Tongue (tissue), 3 donors: ENCODE measurements at places on chromosomes 2 and 18. TPM values are rescaled to one million over a fixed set of nuclear protein-coding genes. Genes with fewer than 3 reads are reported as not detected.
A peak's percentile ranks its signal among the peaks of the same experiment; 100 is the strongest.

DNA sequence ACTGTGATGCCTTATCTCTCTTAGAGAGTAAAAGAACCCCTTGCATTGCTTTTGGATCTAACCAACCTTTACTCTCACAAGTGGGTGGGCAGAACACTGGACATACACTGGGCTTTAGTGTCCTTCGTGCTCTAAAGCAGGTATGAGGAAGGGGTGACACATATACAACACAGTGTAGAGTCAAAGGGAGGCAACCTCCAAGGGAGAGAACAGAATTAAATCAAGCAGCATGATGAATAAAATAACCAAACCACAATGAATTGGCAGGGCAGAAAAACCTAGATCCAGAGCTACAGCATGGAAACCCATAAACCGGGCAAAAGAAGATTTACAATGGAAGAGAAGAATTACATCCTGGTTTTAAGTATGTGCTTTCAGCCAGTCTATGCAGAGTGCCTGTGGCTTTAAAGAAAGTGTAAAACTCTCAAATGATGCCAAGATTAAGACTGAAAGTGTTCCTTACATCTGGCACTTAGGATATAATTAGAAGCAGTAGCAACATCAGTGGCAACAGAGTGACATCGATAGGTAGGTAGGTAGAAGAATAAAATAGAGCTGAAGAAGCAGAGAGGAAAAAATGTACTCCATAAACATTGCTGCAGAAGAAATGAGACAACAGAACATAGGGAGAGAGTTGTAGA, 191.7 kb upstream of the ZC3H15 start:
- DNase-seq, result no peak

GRCh38 chr2:73528688-73529087, 113.5 kb downstream of the NAT8 start:
- DNase-seq, result no peak

- no peak for DNase-seq
These were observed 33.8 kb downstream of the SDC1 start for GRCh38 chr2:20190876-20191713.

LONRF2 gene
- 5.1 TPM for total RNA-seq

DNA sequence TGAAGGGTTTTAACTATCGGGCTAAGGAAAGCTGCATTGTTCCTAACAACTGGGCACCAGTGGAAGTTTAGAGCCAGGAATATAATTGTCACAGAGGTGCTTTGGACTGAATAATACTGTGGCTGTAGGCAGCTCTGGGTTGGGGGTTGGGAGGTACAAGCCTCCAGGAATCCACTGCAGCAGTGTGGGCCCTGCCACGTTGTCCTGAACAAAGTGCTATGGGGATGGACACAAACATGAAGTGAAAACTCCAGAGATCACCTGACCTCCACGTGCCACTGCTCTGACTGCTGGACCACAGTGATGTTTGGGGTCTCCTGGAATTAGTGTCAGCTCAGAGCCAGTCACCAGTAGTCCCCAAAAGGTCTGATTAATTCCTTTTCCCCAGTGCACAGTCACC, 110.9 kb downstream of the BCL2 start:
- no peak for DNase-seq

DNA sequence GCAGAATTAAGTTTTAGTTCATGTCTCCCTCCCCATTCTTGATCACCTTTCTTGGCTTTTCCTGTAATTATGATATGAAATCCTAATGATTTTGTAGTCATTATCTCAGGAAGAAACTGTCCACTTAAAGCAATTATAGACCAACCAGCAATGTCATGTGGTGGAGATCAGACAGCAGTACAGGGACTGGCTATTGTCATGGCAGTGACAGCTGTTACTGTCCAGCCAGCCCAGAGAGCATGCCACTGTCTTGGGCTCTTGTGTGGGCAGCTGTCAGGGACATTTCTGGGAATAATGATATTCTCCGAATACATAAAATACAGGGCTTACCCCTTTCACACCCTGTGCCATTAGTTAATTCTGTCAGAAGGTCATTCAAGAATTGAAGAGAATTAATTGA, 355.3 kb upstream of the RAB12 start:
- DNase-seq, result peak; percentile 59

C1QL2 gene
- not detected for total RNA-seq

- DNase-seq, result no peak
These were observed 250.2 kb upstream of the RAB12 start for GRCh38 chr18:8359076-8359475.

DNA sequence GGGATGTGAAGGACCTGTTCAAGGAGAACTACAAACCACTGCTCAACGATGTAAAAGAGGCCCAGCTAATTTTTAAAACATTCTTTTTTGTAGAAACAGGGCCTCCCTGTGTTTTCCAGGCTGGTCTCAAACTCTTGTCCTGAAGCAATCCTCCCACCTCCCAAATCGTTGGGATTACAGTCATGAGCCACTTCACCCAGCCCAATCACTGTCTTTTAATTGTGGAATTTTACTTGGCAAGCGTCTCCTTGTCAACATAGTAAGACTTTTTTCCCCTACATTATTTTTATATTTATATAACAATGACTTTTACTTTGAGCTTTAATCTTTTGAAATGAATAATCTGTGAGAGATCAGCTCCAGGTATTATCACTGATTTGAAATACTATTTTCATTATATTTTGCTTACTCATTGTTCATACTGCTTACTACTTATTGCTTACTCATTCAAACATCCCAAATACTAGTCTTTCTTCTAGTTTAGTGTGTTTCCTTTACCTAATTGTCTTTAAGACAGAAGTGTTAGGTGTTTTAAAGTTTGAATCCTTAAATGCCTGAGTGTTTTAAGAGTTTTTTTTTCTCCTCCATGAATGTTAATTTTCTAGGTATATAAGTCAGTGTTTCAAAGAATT, 48.9 kb downstream of the PTPN4 start:
- no peak for DNase-seq

GRCh38 chr2:16608661-16609643, 56.7 kb downstream of the CYRIA start:
- DNase-seq, result peak; percentile 92

DNA sequence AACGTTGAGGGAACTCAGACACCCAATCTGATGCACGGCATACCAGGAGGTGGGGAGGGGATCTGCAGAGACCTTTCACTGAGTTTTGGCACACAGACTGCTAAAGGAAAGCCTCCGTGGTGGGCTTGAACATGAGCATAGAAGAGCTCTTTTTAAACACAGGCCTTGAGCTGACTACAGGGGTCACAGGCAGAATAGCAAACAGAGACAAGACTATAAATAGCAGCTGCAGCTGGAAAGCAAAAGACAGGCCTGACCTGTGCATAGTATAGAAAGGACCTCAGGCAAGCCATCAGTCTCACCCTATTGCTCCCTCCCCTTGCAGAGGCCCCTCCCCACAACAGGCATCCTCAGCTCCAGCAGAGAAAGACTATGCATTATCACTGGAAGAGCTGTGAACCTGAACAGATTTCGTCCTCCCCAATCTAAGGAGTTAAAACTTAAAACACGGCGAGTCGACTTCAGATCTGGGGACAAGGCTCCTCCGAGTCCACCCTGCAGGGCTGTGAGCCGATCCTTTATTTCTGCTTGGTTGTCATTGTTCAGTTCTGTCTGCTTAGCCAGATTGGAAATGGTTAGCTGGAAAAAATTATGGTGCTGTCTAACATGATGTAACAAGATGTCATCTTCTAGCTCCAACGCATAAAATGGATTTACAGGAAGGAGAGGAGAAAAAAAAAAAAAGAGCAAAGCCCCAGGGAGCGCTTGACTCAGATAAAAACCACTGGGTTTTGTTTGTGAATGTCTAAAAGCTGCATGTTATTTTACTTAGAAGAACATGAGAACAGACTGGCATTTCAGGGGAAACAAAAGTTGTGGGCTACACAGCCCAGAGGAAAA, 25.2 kb upstream of the LCLAT1 start:
- peak; percentile 65 for DNase-seq

DNA sequence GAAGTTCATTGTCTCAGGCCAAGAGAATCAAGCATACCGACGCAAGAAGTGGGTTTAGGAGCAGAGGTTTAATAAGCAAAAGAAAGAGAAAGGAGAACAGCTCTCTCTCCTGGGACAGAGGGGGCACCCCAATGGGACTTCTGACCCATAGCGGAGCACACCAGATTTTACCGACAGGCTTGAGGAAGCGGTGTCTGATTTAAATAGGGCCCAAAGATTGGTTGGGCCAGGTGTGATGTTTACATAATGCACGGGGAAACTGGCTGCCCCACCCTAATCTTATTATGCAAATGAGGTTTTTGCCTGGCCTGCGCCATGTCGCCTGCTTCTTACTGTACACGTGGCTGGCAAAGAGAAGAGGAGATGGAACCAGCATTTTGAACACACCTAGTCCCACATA, 106.2 kb downstream of the MREG start:
- DNase-seq, result no peak

TMEM17 gene
- total RNA-seq, result 1.8 TPM

GRCh38 chr2:174180165-174180724, 68.1 kb downstream of the OLA1 start:
- no peak for DNase-seq
